ENCODE measurements at places on chromosomes 6 and 20. TPM values are rescaled to one million over a fixed set of nuclear protein-coding genes. Genes with fewer than 3 reads are reported as not detected.

IL17F gene
- polyA plus RNA-seq, result 0.27 TPM

DNA sequence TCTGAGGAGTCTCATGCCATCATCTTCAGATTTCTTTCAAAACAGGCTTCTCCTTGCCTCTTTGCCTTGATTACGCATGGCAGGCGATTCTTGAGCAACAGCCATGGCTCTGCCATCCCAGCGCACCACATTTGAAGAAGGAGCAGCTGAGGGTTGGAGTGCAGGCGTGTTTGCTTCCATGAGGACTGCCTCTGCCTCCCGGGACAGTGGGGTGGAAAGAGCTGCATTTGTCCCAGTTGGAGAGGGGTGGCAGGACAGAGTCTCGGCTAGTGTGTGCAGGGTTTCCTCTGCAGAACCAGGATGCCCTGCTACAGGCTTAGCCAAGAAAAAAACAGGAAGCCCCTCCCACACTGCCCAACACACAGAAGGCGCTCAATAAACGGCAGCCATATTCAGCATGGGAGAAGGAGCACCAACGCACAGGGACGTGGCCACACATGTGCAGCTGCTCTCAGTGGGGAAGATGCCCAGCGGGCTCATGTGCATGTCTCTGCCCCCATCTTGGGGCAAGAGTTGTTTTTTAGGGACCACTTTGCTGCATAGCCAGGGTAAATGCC lies 36.6 kb downstream of the IRF4 start:
- no peak for DNase-seq

DNA sequence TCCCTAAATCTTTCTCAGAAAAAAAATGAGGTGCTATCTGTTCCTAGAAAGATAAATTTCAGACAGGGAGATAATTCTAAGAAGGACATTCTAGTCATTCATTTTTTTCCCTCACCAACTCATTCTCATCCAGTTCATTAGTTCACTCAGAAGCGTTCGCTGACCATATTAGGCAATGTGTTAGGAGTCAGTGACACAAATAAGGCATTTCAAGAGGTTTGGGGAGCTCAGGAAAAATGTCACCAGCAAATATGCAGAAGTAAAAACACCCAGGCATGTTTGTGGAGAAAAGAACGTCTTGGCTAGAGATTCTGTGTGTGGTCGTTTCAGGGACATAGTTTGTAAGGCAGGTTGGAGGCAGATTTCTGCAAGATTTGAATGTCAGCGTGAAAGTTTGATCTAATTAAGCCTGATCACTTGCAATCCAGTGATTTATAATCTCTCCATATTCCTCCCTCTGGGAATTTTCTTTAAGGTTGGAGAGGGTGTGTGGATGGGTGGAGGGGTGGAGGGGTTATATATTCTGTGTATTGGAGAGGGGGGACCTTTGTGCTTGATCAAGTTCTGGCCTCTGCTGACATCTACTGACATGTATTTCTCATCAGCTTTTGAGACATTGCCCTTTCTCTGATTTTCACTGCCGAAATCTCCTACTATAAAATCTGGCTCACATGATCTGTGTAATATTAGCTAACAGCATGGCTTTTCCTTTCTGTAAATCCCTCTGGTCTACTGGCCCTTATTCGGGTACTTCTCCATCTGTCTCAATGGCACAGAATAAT lies 3.6 kb downstream of the MYCT1 start:
- no peak for DNase-seq

MAP7 gene
- 38.8 TPM for polyA plus RNA-seq

NEURL2 gene
- 10.5 TPM for polyA plus RNA-seq

GRCh38 chr6:3960754-3961361 lies 111.7 kb downstream of the FAM50B start:
- DNase-seq, result no peak

DNA sequence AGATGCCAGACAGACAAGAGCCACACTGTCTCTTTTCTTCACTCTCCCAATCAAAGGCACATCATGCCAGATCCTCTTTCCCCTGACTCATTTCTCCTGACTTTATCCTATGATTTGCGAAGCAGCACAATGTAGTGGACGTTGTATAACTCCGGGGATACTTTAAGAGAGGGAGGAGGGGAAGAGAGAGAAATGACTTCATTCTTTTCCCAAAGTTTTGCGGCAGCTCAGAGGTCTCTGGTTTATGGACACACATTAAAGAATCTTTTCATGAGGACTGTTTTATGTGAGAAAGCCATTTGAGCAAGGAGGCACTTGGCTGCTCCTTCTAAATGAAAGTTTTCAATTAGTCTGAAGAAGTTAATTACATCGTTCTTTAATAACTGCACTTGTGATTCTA lies 75.1 kb upstream of the MC3R start:
- DNase-seq, result no peak

DNA sequence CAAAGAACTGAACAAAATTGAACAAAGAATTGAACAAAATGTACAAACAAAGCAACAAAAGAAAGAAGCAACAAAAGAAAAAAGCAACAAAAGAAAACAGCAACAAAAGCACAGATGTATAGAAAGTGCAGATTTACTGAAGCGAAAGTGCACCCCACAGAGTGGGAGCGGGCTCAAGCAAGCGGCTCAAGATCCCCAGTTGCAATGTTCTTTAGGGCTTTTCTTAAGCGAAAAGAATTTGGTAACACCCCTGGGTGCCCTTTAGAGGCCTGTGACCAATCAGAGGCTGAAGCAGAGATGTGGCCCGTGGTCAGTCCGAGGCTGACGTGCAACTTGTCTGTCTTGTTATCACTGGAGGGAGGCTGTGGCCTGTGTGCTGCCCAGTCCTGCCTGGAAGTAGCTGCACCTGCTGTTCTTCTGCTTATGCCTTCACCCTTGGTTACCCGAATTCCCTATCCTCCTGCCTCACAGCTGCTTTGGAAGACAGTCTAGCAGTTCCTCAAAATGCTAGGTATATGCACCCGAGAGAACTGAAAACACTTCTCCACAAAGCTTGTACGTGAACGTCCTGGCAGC lies 13.2 kb upstream of the KIF25 start:
- no peak for DNase-seq

DNA sequence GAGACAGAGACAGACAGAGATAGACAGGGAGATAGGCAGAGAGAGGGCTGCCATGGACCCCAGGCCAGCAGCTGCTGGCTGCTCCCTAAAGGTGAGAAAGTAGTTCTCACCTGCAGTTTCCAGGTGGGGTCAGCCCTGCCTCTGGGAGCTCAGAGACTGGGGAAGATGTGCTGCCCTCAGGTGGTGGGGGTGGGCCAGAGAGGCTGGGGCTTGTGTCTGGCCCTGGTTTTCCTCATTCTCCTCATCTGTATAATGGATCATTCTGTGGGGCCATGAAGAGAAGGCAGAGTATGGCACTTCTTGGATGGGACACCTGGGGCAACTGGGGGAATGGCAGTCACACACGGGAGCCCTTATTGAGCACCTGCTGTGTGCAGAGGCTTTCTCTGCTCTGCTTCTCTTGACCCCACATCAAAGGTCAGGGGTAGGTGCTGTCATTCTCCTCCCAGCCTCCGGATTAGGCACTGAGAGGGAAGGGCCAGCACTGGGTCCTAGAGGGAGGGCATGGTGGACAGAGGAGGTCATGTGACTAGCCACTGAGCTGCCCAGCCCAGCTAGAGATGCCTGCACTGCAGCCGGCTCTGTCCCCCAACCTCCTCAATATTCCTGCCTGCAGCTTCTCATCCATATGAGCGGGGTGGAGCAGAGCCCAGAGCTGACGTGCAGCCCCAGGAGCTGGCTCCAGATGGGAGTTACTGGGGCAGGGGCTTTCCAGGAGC lies 4.1 kb downstream of the ANGPT4 start:
- no peak for DNase-seq
